ENCODE measurements at places on chromosomes 7 and 10.

- no peaks in the 10 kb centered on the region for H3K36me3 ChIP-seq
- no peak overlapping the region for H3K27ac ChIP-seq
- no peak for DNase-seq
- H3K27me3 ChIP-seq = no peaks in the 10 kb centered on the region
These were observed 76.7 kb downstream of the EMX2 start for GRCh38 chr10:117619223-117619622.

- peaks cover 90% of the 10 kb centered on the region for H3K4me1 ChIP-seq
- no peaks in the 10 kb centered on the region for H3K27me3 ChIP-seq
- no peaks in the 10 kb centered on the region for H3K36me3 ChIP-seq
- H3K27ac ChIP-seq = peak overlapping the region; percentile 99
These were observed 247.9 kb downstream of the PTEN start for GRCh38 chr10:88111294-88111693.

DNA sequence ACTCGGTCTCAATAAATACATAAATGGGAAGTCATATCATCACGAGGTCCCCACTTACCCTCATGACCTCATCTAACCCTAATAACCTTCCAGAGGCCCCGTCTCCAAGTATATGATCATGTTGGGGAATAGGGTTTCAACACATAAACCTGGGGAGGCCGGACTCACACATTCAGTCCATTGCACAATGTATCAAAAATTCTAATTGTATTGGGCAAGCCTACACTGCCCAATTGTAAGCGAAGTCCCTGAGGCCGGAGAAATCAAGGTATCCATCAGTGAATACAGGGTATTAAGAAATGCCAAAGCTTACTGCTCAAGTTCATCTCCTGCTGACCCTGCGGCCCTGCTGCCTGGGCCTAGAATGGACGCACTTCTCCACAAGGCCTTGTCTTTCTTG is 69.6 kb downstream of the PARP12 start:
- no peaks in the 10 kb centered on the region for H3K4me1 ChIP-seq
- no peak overlapping the region for H3K27ac ChIP-seq
- H3K27me3 ChIP-seq = no peaks in the 10 kb centered on the region
- no peak for DNase-seq
- no peaks in the 10 kb centered on the region for H3K36me3 ChIP-seq
- H3K4me3 ChIP-seq = no peak overlapping the region

DNA sequence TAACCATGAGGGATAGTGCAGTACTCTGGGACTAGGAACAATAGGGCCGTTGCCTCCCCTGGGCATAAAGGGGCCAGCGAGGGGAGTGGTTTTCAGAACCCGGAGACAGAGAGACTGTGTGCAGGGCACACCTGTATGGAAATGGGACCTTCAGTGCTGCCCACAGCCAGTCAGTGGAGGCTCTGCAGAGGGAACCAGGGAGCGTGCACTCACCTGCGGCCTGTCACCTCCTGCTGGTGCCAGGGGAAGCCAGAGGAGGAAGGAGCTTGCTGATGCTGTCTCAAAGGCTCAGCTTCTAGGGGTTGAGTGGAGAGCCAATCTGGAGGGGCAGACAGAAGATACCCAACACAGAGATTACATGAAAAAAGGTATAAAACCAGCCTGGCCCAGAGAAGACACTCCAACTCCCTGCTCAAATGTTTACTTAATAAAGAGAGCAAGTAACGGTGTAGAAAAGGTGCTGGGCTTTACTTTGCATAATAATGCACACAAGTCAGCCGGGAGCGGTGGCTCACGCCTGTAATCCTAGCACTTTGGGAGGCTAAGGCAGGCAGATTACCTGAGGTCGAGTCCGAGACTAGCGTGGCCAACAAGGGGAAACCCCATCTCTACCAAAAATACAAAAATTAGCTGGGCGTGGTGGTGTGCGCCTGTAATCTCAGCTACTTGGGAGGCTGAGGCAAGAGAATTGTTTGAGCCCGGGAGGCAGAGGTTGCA is 35.5 kb upstream of the WAPL start:
- no peaks in the 10 kb centered on the region for H3K36me3 ChIP-seq
- H3K27ac ChIP-seq = no peak overlapping the region
- no peaks in the 10 kb centered on the region for H3K4me1 ChIP-seq
- no peak for DNase-seq

DNA sequence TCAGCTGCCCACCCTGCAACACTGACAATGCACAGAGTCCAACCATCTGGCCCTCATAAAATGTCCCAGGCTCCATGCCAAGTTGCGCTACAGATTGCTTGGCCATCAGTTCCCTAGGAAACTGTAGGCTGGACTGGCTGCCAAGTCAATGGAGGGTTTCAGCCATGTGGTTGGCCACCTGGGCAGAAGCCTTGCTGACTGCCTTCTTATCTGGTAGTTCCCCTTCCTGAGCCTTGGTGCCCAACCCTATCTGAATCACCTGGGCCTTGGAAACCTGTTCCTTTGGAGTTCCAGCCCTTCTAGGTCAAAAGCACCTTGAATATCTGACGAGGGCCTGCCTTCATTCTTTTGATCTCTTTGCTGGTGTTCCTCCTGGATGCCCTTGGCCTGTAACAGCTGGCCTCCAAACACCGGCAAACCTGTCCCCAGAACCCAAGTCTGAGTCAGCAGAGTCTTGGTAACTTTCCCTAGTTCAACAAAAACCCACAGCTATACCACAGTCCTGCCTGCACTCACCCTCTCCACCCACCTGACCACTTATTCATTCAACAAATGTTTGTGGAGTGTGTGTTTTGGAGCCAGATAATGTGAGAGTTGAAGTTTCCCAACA is 37.4 kb upstream of the KDM7A start:
- no peaks in the 10 kb centered on the region for H3K27me3 ChIP-seq
- no peaks in the 10 kb centered on the region for H3K36me3 ChIP-seq
- peaks cover 12% of the 10 kb centered on the region for H3K4me1 ChIP-seq
- H3K27ac ChIP-seq = no peak overlapping the region
- DNase-seq = no peak

DNA sequence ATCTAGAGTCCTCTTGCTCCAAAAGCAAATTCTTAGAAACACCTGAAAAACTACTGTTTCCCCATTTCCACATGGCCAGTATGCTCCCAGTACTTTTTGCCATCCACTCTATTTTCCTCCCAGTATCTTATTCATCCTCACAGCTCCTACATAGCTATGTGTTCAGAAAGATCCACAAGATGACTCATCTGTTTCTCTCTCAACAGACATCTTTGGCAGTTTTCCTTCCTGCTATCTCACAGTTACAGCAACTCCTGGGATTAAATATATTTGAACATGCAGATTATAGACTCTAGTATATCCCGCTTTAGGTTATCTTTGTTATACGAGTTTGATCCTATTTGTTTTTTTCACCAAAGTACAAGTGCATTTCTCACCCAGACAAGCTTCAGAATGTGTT is 675.6 kb upstream of the POT1 start:
- no peaks in the 10 kb centered on the region for H3K36me3 ChIP-seq
- no peaks in the 10 kb centered on the region for H3K4me1 ChIP-seq
- no peaks in the 10 kb centered on the region for H3K27me3 ChIP-seq
- H3K27ac ChIP-seq = no peak overlapping the region
- H3K4me3 ChIP-seq = no peak overlapping the region
- DNase-seq = no peak

GRCh38 chr10:28291881-28292297 is 11.0 kb downstream of the MPP7 start:
- DNase-seq = no peak
- no peaks in the 10 kb centered on the region for H3K4me1 ChIP-seq
- no peak overlapping the region for H3K27ac ChIP-seq
- no peak overlapping the region for H3K4me3 ChIP-seq
- H3K36me3 ChIP-seq = no peaks in the 10 kb centered on the region

GRCh38 chr7:141185369-141185967 is 111.6 kb downstream of the TMEM178B start:
- H3K27me3 ChIP-seq = no peaks in the 10 kb centered on the region
- H3K36me3 ChIP-seq = no peaks in the 10 kb centered on the region
- DNase-seq = no peak
- no peak overlapping the region for H3K4me3 ChIP-seq

GRCh38 chr10:34966040-34966439 is 124.1 kb downstream of the CUL2 start:
- no peaks in the 10 kb centered on the region for H3K27me3 ChIP-seq
- no peak overlapping the region for H3K4me3 ChIP-seq
- no peak for DNase-seq

DNA sequence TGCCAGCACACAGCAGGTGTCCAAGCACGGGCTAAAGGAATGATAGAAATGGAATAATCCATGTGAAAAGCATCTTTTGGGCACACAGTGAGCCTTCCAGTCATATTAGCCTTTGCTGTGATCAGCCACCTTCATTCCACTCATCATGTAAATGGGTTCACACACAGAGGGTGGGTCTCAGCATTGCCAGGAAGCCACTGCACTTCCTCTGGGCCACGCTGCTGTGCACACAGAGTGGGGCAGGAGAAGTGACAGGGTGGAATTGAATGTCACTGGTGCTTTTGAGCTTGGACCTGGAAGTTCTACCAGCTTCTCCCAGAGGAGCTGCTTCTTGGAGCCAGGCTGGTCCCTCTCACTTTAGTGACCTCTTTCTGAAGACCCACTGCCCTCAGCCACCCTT is 203.5 kb downstream of the USP6NL start:
- no peaks in the 10 kb centered on the region for H3K4me1 ChIP-seq
- no peaks in the 10 kb centered on the region for H3K36me3 ChIP-seq
- H3K27ac ChIP-seq = no peak overlapping the region
- no peak overlapping the region for H3K4me3 ChIP-seq
- no peaks in the 10 kb centered on the region for H3K27me3 ChIP-seq

DNA sequence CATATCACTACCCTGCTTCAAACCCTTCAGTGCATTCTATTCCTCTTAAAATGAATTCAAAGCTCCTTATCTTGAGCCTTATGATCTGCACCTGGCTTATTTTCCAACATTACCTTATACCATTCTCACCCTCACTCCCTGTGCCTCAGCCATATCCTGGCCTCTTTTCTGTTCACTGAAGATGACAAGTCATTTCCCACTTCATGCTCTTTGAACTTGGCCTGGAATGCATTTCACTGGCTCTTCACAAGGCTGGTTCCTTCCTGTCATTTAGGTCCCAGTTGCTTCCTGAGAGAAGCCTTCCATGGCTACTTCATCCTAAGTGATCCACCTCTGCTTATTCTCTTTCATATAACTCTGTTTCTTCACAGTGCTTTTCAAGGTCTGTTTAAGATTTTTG is 3.2 kb upstream of the LIPF start:
- no peaks in the 10 kb centered on the region for H3K27me3 ChIP-seq
- no peak for DNase-seq
- H3K4me3 ChIP-seq = no peak overlapping the region
- no peak overlapping the region for H3K27ac ChIP-seq

GRCh38 chr7:30969604-30969970 is 5.8 kb downstream of the GHRHR start:
- H3K27ac ChIP-seq = no peak overlapping the region
- no peak for DNase-seq
- H3K36me3 ChIP-seq = no peaks in the 10 kb centered on the region
- no peak overlapping the region for H3K4me3 ChIP-seq

DNA sequence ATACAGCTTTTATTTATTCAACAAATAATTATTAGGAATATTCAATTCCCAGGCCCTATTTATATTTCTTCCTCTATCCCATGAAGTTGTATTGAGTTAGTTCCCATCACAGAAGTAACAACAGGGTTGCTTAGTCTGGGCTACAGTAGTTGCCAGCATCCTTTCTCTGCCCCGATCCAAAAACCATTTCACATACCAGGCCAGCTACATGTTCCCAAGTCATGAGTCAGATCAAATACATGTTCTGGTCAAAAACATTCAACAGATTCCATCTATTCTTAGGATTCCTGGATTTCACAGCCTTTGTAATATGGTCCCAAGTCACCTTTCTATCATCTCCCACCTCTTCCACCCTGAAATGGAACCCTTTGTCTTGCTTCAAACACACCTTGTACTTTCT is 91.6 kb downstream of the RAB11FIP2 start:
- H3K4me1 ChIP-seq = no peaks in the 10 kb centered on the region
- H3K27ac ChIP-seq = no peak overlapping the region
- no peak for DNase-seq
- no peaks in the 10 kb centered on the region for H3K36me3 ChIP-seq

DNA sequence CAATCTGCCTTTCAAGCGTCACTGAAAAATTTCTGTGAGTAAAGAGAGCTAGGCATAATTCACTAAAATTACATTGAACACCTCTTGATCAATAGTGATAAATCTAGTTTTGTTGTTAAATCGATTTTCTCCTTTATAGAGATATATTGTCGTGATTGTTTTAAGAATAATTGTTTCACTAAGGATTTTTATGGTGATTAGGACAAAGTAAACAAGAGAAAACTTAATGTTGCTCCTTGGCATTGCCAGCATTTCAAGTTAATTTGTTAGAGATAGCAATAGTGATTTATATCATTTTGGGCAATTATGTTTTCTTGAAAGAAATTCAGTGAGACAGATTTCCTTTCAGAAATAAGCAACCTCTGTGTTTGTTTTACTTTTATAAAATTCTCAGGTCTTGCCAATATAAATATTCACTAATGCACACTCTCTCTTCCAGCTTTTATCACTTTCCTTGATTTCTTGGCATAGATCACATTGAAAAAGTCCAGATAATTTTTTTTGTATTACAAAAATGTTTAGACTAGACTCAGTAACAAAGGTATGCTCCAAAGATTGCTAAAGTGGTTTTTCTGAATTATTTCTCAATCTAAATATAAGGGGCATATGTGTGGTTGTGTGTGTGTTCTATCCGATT is 538.7 kb downstream of the TFEC start:
- no peak overlapping the region for H3K27ac ChIP-seq
- H3K4me1 ChIP-seq = no peaks in the 10 kb centered on the region
- DNase-seq = no peak
- H3K27me3 ChIP-seq = no peaks in the 10 kb centered on the region

GRCh38 chr10:71486484-71487114 is 89.9 kb downstream of the CDH23 start:
- no peaks in the 10 kb centered on the region for H3K4me1 ChIP-seq
- H3K4me3 ChIP-seq = no peak overlapping the region
- no peaks in the 10 kb centered on the region for H3K27me3 ChIP-seq
- no peak overlapping the region for H3K27ac ChIP-seq

- H3K27me3 ChIP-seq = no peaks in the 10 kb centered on the region
- H3K4me3 ChIP-seq = no peak overlapping the region
- no peaks in the 10 kb centered on the region for H3K4me1 ChIP-seq
- H3K36me3 ChIP-seq = no peaks in the 10 kb centered on the region
- DNase-seq = peak; percentile 79
- H3K27ac ChIP-seq = no peak overlapping the region
These were observed 325.5 kb upstream of the C7orf33 start for GRCh38 chr7:148264933-148265557.

- no peak overlapping the region for H3K4me3 ChIP-seq
- no peaks in the 10 kb centered on the region for H3K27me3 ChIP-seq
- DNase-seq = peak; percentile 87
- H3K27ac ChIP-seq = no peak overlapping the region
- peaks cover 7% of the 10 kb centered on the region for H3K4me1 ChIP-seq
These were observed 94.8 kb upstream of the TARP start for GRCh38 chr7:38368191-38368605.
